ENCODE measurements at places on chromosomes 1 and 21.

GRCh38 chr1:228755800-228756199 lies 20.5 kb downstream of the RHOU start:
- DNase-seq = no peak

DNA sequence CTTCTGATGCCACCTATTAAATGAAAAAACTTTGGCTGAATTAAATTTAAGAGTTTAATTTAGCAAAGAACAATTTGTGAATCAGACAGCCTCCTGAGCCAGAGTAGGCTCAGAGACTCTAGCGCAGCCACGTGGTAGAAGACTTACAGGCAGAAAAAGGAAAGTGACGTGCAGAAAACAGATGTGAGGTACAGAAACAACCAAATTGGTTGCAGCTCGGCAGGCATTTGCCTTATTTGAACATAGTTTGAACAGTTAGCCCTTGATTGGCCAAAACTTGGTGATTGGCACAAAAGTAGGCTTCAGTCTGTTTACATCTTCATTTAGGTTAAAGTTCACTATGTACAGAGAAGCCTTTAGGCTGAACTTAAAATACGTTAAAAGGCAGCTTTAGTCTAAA lies 22.9 kb downstream of the TCP10L start:
- peak; percentile 66 for DNase-seq

GRCh38 chr1:176691251-176692228 lies 228.6 kb downstream of the PAPPA2 start:
- peak; percentile 54 for DNase-seq

GRCh38 chr21:44092211-44092610 lies 15.0 kb upstream of the PWP2 start:
- DNase-seq = no peak

DNA sequence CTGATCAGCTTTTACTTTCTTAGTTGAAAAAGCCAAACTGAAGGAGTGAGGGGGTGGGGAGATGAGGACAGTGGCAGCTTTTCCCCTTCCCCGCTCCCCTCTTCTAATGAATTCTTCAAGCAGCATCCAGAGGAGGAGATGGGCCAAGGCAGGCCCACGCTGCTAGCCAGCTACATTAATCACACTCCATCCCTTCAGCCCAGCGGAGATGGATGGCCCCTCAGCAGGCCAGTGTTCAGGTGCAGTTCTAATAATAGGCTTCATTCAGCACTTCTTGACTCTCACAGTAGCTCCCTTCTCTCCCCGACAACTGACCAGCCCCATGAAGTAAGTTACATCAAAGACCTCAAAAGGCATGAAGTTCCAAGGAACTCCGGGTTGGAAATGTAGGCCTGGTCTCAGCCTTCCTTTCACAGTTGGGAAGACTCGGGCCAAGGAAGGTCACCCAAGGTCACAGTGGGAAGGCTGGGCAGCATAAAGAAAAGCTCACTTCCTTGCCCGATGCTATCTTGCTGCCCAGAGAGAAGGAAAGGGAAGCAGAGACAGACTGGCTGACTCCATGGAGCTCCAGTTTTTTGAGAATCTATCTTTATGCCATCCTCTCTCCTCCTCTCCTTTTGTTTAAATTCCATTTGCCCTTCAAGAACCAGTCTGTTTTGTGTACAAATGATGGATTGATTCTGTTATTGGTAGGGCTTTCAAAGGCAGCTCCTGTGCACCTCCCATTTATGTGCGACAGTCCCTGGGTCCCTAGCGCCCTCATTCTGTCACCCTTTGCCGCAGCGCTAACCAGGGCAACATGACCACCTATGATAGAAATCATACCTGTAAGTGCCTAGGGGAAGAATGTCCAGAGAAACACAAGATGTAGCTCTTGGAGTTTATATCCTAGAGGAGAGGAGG lies 139.1 kb downstream of the TNR start:
- no peak for DNase-seq

DNA sequence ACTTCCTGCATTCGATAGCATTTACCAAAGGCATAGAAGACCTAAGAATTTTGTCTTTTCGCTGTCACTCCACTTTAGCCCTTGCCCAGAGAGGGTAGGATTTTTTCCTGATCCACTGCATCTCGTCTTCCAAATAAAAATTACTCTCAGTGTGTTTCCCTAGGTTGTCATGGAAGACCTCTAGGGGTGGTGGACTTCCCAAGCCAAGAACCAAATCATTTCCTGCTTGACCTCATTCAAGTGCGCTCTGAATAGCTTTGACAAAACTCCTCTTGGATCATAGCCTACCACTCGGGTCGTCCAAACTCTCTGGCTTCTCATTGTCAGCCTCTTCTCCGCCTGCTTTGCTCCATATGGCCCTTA lies 431 bp upstream of the C1orf52 start:
- DNase-seq = no peak

DNA sequence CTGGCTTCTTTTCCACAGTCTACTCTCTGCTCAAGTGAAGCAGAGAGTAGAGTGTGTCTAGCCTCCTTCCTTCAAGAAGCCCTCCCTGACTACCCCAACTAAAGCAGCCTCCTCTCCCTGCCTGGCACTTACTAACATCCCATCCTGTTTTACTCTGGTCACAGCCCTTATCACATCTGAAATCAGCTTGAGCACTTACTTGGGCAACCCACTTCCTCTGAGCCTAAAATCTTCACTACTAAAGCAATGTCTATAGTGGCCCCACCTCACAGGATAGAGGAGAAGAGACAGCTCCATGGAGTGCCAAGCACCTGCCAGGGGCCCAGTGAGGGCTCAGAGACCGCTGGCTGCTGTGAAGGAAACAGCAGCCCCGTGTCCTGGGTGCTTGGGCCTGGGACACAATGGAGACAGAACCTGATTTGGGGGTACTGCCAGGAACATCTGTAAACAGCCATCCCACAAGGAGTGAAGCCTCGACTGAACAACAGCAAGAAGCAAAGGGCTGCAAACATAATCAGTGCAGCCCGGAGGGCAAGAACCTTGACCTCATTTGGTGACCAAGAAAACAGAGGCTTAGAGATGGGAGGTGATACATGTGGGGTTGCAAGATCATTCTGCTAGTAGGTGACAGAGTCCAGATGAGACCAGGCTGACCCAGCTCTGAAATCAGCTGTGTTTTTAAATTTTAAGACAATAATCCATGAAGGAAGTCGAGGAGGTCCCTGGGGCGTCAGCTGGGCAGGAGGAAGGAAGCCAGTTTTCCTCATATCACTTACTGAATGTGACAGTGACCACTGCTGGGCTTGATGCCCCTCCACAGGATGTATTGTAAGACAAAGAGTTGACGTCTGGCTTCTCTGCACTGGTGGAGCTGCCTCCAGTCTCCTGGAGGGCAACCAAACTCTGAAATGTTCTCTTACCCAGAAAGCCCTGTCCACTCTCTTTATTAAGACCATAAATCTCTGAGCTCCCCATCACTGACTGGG lies 710.6 kb downstream of the MATN1 start:
- DNase-seq = no peak

DNA sequence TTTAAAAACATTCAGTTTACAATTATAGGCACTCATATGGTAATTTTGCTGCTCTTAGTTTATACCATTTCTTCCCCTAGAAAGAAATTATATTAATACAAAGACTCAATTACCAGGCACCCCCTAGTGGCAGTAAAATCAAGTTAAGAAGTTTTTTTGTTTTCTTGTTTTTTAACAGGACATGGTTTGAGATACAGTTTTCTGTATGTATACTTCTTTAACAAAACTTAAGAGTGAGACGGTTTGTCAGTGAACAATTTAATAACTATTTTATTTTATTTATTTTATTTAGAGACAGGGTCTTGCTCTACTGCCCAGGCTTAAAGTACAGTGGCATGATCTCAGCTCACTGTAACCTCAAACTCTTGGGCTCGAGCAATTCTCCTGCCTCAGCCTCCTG lies 224.6 kb downstream of the FAF1 start:
- DNase-seq = peak; percentile 9

- no peak for DNase-seq
These were observed 56.2 kb downstream of the RNF187 start for GRCh38 chr1:228543396-228543795.

GRCh38 chr1:3192361-3192760 lies 123.4 kb downstream of the PRDM16 start:
- no peak for DNase-seq

- DNase-seq = no peak
These were observed 18.8 kb upstream of the MNDA start for GRCh38 chr1:158812336-158812735.

GRCh38 chr1:206960676-206961386 lies 9.4 kb downstream of the FCAMR start:
- DNase-seq = no peak

DNA sequence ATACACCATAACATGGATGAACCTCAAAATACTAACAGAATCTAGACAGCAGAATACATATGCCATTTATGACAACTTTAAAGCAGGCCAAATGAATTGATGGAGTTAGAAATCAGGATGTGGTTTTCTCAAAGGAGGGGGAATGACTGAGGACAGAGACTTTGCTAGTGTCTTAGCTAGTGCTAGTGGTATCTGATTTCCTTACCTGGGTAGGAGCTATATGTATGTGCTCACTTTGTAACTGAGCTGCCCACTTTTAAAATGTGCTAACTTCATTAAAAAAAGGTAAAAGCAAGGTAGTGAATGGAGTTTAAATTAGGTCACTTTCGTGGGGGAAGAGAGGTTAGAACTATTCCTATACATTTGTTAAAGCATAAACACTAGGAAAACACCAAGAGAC lies 2.6 kb downstream of the GTF2B start:
- DNase-seq = no peak
